Sigmoid colon (tissue), 7 donors: ENCODE measurements at places on chromosomes 6 and 20. TPM values are rescaled to one million over a fixed set of nuclear protein-coding genes. Genes with fewer than 3 reads are reported as not detected.

DNA sequence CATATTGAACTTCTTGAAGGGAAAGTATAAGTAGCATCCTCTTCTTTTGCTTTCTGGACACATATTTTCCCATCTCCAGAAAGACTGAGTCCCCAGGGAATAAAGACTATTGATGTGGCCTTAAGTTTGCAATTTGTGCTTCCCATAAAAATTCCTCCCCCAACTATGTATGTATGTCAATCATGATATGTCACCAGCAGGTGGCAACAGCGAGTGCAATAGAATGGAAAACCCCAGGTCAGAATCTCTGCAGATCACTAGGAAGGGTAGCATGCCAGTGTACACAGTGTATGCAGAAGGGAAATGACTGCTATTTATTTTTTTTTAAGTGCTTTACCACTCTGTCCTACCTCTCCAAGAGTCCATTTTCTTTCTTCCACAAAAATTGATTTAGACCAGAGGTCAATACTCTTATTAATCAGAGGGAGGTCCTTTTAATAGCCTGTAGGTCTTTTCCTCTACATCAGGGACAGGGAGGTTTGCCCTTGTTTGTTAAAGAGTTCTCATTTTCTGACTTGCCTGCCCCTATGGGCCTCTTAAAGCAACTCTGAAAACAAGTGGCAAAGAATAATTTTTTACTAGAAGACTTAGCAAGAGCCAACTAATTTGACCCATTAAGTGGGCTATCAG lies 61.4 kb downstream of the BMP2 start:
- DNase-seq: no peak

DNA sequence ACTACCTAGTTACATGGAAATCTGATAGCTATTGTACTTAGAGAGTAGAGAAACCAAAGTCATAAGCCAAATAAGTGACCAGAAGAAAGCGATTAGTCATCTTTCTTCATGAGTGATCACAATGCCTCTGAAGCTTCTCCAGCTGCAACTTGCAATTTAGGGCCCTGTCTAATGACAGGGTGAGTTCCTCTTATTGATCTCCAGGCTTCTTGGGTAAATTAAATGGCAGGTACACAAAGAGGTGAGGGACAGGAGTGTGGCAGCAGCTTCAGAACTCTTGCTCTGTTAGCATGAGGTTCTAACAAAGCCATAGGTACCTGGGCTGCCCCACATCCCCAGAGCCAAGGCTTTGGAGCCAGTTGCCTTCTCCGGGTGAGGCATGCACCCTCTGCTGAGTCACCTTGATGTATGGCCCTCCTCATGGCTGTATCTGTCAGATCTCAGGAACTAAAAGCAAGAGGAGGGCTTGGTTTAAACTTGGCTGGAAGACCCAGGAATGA lies 60.8 kb downstream of the PRDM1 start:
- DNase-seq: no peak

DNA sequence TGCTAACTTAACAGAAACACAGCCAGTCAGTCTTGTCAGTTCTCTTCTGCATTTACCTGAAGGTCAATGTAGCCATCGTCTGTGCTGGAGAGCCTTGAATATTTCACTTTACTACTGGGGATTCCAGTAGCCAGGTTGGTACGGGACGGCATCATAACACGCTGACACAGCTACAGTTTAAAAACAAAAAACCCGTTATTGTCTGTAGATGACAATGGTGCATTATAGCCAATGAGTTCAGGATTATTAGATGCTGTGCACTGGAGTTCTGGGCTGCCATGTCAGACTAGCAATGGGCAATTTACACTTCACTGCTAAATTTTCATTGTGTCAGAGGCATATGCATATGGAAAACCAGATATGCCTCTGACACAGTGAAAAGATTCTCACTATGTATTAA lies 10.5 kb downstream of the PCNA start:
- no peak for DNase-seq

CST4 gene
- total RNA-seq: not detected

GRCh38 chr20:2109425-2110210 lies 8.0 kb downstream of the STK35 start:
- peak; percentile 80 for DNase-seq

B3GALT4 gene
- total RNA-seq: 7.2 TPM

DNA sequence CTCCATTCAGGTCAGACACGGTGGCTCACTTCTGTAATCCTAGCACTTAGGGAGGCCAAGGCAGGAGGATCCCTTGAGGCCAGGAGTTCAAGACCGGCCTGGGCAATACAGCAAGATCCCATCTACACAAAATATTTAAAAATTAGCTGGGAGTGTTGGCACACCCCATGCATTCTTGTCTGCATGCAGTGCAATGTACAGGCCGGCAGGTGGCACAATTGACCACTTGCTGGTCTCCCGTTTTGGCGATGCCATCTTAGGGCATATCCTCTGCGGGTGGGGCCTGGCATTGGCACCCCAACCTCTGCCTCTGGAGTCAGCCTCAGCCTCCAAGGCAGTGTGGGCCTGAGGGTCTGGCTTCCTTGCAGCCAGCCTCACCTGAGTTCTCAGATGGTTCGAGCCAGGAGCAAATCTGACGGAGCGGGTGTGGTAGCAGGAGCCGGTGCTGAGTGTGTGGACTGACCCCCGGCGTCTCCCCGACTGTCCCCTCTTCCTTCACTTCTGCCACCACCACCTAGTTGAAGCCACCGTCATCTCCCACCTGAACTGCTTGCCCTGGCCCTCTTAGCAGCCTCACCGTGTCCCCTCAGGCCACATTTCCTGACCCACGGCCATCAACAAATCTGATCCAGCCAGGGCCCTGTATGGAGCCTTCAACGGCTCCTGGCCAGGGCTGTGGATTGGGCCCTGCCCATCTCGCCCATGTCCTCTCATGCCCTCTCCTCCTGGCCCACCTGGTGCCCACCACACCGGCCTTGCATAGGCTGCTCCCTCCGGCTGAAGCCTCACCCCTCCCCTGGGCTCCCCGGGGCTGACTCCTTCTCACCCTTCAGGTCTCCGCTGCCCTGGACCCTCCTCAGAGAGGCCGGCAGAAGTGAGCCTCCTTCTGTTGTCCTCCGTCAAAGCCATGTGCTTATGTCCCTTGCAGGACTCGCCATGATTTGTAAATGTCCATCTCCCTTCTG lies 44.0 kb downstream of the EFCAB8 start:
- DNase-seq: peak; percentile 74

KIAA1755 gene
- total RNA-seq: 9.2 TPM

- no peak for DNase-seq
Measured at GRCh38 chr6:97712751-97713150, 429.7 kb upstream of the MMS22L start.
